ENCODE measurements at places on chromosomes 16 and 17.

DNA sequence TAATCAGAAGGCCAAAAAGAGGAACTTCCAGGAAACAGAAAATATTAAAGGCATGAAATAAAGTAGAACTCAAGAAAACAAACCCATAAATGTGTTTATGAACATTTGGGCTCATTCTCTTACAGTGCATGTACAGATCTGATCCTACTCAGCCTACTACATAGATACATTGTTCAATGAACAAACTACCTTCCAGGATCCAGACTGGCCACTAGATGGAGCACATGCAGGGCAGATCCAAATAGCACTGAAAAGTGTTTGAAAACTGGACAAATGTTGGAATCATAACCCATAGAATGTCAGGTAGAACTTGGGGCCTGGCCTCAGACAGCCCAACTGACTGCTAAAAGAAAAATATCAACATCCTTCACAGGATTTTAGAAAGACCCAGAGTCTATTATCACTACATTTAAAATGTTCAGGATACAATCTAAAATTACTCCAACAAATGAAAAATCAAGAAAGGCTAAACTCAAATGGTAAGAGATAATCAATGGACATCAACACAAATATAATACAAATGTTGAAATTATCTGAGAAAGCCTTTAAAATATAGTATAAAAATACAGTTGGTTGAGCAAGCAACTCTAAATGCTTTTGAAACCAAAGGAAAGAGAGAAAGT lies 122.4 kb upstream of the NUDT7 start:
- peak; percentile 24 for DNase-seq

DNA sequence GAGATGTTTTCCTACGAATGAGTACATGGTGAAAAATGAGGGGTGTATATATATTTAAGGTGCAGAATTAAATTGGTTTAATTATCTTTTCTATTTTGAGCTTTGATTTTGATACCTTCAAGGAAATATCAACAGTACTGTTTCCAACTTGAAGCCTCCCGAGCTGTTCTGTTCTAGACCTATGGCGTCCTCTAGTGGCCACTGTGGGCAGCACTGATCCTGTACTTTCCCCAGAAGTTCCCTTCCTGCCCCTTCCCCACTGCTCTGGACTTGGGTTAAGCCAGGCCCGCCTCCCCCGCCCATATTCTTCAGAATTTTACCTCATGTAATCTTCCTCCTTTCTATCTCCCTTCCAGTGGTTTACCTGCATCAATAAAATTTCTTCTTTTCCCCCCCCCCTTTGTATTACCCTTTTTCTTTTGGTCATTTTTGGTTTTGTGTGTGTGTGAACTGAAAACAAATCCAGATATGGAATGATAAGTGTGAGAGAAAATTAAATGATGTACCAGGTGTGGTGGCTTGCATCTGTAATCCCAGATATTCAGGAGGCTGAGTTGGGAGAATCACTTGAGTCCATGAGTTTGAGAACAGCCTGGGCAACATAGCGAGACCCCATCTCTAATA lies 1643.5 kb downstream of the TP53TG3F start:
- DNase-seq = no peak

GRCh38 chr16:8957509-8958157 lies 6.1 kb downstream of the USP7 start:
- DNase-seq = no peak

DNA sequence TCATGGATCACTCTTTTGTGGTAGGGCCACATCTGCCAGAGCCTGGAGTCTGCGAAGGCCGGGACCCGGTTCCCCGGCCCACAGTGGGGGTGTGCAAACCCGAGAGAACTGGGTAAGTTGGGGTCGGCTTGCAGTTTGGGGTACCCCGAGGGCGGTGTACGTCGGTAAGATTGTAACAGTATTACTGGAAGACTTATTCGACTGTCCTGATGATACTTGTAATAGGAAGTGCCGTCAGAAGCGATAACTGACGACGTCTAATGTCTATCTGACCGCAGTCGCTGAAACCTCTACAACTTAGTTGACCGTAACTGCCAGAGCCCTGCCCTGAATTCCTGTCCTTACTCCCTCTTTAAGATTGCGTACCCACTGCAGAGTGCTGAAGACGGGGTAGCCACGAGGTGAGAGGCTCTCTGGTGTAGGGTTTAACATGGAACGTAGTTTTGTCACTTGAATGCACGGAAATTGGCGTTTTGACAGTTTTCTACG lies 24.0 kb downstream of the TRPV2 start:
- peak; percentile 18 for DNase-seq

Measured in myocyte (in vitro differentiated cells).